ENCODE measurements at places on chromosomes 6 and 20.
A peak's percentile ranks its signal among the peaks of the same experiment; 100 is the strongest.

DNA sequence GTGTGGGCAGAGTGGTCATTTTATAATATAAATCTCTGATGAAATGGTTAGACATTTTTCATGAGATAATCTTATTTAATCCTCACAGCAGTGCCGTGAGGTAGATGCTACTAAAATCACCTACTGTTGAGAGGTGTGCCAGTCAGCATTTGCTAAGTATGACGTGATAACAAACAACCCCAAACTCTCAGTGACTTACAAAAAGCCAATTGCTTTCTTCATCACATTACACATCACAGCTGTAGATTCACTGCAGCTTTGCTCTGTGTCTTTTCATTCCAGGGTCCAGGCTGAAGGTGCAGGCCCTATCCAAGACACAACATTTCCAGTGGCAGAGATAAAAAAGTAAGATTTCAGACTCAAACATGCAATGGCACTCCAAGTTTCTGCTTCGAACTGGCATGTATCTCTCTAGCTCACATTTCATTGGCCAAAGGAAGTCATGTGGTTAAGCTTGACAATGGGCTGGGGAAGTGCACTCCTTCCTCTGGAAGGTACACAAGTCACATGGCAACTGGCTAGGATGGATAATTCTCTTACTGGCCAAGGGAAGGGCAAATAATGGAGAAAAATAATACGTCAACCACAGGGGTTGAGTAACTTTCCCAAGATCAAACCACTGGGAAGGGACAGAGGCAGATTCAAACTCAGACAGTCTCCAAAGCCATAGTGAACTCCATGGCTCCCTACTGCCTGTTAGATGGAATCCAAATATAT lies 69.5 kb upstream of the EPB41L1 start:
- DNase-seq, result no peak

DNA sequence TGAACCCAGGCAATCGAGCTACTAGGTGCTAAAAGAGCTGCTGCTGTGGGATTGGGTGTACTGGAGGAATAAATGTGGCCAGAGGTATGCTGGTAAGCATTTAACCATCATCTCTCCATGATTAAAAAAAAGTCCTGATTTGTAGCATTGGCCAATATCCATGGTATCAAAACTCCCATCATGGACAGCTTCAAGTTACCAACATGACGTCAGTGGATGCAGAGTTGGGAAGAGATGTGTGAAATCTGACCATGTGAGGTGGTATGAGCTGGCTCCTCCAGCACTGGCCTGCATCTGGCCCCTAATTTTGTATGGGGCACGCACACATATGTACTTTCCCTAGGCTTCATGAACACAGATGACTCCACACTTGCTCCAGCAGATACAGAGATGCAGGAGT lies 11.7 kb downstream of the BPIFB4 start:
- no peak for DNase-seq

- DNase-seq, result peak; percentile 16
Observed at GRCh38 chr6:89412071-89413005, at the start of gene RRAGD. Gene RRAGD, minus strand, starts transcription at chr6:89412273. Its CDS starts 280 bp downstream, at chr6:89411993.

GRCh38 chr6:12848964-12849808 lies 132.6 kb downstream of the PHACTR1 start:
- no peak for DNase-seq

DNA sequence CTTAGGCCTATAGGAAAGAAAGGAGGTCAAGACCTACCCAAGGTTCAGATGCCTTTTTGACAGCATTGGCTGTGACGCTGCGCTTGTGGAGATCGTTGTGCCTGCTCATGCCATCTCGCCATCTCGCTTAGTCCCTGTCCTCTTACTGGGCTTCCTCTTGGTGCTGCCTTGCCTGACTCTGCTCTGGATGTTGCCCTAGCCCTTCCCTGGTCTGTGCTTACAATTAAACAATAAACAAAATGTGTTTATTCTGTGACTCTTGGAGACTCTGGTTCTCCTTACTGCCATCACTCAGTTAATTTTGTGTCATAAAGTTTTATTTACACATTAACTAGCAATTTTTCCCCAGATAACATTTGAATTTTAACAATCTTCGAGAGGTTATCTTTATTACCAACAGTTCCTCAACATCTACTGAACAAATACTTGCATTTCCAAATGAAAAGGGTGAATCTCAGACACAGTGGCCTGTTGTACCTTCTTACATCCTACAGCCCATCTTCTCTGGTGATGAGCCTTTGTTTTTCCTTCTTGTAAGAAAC lies 11.6 kb downstream of the AFDN start:
- DNase-seq, result no peak

GRCh38 chr20:9837634-9838033 lies 1.2 kb downstream of the PAK5 start:
- DNase-seq, result no peak

GRCh38 chr6:20069021-20069522 lies 143.2 kb downstream of the MBOAT1 start:
- no peak for DNase-seq

DNA sequence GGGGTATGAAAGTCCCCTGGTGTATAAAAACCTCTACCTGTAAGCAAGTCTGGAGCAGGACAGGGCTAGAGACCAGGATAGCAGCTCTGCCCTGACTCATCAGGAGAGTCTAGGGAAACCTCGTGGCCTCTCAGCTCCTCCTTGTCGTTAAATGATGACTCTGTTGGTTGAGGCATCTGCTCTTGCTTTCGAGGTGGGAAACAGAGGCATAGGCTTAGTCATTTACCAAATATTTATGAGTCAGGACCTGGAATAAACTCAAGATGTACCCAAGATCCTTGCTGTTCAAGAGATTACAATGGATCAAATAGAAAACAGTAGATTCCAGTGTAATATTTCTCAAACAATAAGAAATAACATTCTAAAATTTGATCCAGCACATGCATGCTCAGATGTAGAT lies 5.5 kb downstream of the MANBAL start:
- DNase-seq, result no peak

DNA sequence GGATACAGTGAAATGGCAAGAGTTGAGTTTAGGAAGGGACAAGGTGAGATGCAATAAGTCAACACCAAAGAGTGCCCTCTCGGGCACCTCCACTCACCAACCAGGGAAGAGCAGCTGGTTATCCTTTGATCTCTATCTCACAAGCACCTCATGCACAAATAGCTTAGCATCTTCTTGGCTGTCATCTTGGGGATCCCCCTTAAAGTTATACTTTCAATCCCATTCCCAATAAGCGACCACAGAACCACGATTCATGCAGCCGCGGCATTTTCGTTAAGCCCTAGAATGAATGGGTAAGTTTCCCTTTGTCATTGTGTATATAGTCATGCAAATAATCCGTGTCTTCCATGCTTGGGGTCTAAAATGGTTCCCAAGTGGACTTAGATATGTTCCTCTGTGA lies 73.5 kb downstream of the ADTRP start:
- no peak for DNase-seq

DNA sequence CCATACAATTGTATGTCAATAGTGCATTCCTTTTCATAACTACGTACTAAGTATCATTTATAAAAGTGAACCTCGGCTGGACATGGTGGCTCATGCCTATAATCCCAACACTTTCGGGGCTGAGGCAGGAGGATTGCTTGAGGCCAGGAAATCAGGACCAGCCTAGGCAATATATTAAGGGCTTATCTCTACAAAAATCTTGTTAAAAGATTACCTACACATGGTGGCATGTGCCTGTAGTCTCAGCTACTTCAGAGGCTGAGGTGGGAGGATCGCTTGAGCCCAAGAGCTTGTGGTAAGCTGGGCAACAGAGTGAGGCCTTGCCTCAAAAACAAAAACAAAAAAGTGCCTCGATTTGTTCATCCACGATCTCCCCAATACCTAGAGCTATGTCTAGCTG lies 449.7 kb upstream of the SULF2 start:
- DNase-seq, result no peak

- no peak for DNase-seq
Observed at GRCh38 chr6:28567506-28567905, 41.8 kb downstream of the GPX5 start.

DNA sequence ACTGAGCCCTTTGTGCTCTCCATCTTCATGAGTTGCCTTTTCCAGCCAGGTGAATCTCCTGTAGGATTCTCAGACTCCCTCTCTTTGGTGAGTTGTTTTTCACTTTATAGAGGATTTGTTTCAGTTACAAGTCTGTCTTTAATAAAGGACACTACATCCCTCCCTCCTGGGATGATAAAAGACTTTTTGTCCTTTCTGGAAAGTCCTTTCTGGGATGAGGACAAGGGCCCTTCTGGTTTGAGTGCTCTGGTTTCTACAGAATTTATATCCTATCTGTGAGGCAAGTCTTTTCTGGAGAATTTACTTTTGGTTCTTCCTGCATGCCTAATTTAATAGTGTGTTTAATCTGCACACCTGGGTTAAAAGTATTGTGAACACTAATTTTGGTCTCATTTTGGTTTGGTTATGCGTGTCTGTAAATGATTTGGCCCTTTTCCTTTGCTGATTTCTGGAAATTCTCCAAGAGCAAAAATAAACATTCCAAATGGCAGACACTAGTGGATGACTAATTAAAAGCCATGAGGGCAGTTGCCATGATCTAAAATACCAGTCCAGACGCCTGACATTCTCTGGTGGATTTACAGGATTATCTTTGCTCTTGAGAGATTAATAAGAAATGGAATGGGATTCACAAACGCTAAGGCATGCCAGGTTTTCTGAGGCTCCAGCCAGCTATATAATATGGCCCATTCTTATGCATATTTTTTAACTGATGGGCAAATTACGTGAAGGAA lies 44.8 kb downstream of the TCP11 start:
- no peak for DNase-seq

DNA sequence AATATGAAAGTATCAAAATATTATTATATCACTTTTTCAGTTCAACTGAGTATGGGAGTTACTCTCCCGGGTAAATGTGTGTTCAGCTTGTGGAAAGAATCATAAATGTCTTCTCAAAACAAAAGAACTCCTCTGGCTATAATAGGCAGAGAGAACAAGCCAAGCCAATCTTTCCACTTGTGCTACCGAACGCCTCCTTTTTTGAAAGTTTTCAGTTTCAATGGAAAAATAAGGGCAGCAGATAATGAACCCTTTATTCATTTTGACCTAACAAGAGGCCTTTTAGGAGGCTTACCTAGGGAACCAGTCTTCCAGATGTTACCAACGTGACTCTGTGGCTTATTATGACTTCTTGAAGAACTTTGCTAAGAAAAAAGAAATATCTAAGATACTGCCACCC lies 67.5 kb downstream of the PDE7B start:
- DNase-seq, result no peak

DNA sequence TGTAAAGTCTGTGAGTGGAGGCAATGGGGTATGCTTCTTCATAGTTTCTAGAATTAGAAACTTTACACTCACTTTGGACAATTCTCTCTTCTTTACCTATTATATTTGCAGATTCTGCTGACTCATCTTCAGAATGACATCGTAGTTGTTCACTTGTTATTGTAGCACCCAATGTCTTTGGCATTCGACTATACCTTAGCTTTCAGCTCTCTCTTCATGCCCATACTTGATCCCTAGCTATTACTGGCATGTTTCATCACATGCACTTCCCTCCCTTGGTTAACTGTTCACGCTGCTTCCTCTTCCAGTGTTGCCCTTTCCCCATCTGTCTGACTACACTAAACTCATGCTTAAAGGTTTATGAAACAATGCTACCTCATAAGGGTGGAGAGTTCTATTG lies 298.1 kb upstream of the TCF21 start:
- no peak for DNase-seq

DNA sequence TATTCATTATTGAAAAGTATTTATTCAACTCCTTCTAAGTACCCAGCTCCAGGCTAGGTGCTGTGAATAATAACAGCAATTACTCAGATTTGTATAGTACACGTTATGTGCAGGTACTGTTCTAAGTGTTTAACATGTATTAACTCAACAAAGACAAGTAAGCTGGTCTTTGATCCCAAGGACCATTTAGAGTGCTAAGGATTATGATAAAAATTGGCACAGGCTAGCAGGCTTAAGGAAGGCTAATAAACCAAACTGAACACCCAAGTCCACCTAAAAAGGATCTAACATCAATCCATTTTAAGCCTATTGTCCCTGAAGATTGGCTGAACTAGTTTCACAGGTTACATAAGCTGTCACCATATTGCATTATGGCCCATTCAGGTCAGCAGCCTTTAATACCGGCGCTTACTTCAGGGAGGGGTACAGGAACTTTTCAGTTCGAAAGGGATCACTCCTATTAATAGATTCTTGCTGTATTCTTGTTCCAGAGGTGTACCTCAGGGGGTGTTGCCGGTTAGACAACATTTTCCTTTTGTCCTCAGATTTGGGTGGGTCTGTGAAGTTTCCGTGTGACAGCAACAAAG lies 99.0 kb upstream of the GMDS start:
- no peak for DNase-seq

DNA sequence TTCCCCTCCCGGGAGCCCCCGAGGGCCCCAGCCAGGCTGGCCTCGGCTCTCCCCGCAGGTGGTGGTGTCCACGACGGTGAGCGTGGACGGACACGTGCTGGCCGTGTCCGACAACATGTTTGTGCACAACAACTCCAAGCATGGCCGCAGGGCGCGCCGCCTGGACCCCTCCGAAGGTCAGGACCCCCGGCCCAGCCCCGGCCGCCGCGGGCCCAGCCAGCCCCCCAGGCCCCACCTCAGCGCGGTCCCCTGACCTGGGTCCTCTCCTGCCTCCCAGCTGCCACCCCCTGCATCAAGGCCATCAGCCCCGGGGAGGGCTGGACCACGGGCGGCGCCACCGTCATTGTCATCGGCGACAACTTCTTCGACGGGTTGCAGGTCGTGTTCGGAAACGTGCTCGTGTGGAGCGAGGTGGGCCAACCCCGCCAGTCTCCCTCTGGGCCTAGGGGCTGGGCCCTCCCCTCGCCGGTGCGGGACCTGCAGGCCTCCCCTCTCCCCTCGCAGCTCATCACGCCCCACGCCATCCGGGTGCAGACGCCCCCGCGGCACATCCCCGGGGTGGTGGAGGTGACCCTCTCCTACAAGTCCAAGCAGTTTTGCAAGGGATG lies 51.0 kb downstream of the CPXM1 start:
- DNase-seq, result no peak

- DNase-seq, result no peak
Observed at GRCh38 chr6:7100072-7100752, 7.5 kb upstream of the RREB1 start.

DNA sequence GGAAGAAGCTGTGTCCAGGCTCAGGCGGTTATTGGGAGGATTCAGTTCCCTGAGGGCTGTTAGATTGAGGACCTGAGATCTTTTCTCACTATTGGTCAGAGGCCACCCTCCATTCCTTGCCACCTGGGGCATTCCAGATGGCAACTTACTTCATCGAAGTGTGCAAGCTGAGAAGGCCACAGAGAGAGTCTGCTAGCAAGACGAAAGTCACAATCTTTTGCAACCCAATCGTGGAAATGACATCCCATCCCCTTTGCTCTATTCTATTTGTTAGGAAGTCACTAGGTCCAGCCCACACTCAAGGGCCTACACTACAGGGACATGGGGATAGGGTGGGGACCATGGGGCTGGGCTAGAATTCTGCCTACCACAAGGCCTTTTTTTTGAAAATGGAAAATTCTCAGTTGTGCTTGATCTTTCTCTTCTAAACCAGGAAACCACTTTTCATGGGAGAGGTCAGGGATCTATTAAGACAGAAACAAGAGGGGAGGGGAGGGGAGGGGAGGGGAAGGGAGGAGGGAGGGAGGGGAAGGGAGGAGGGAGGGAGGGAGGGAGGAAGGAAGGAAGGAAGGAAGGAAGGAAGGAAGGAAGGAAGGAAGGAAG lies 217.2 kb downstream of the BCAS1 start:
- no peak for DNase-seq

Measured in activated CD4-positive, CD25-positive, alpha-beta regulatory T cell (primary cell).